ENCODE measurements at places on chromosomes 12 and 14. TPM values are rescaled to one million over a fixed set of nuclear protein-coding genes. Genes with fewer than 3 reads are reported as not detected.

GRIP1 gene
- 0.09 TPM for total RNA-seq

INSM2 gene
- not detected for total RNA-seq

KRT3 gene
- not detected for total RNA-seq

LYZ gene
- not detected for total RNA-seq

NTF3 gene
- total RNA-seq, result not detected

ADAM21 gene
- 0.18 TPM for total RNA-seq

DCP1B gene
- 4.9 TPM for total RNA-seq

SLC25A47 gene
- total RNA-seq, result not detected

THTPA gene
- 15.7 TPM for total RNA-seq

JAG2 gene
- total RNA-seq, result 96.3 TPM

CCDC38 gene
- not detected for total RNA-seq

SLC6A12 gene
- not detected for total RNA-seq

RDH5 gene
- total RNA-seq, result 2.8 TPM
